ENCODE measurements at places on chromosomes 5 and 9.

DNA sequence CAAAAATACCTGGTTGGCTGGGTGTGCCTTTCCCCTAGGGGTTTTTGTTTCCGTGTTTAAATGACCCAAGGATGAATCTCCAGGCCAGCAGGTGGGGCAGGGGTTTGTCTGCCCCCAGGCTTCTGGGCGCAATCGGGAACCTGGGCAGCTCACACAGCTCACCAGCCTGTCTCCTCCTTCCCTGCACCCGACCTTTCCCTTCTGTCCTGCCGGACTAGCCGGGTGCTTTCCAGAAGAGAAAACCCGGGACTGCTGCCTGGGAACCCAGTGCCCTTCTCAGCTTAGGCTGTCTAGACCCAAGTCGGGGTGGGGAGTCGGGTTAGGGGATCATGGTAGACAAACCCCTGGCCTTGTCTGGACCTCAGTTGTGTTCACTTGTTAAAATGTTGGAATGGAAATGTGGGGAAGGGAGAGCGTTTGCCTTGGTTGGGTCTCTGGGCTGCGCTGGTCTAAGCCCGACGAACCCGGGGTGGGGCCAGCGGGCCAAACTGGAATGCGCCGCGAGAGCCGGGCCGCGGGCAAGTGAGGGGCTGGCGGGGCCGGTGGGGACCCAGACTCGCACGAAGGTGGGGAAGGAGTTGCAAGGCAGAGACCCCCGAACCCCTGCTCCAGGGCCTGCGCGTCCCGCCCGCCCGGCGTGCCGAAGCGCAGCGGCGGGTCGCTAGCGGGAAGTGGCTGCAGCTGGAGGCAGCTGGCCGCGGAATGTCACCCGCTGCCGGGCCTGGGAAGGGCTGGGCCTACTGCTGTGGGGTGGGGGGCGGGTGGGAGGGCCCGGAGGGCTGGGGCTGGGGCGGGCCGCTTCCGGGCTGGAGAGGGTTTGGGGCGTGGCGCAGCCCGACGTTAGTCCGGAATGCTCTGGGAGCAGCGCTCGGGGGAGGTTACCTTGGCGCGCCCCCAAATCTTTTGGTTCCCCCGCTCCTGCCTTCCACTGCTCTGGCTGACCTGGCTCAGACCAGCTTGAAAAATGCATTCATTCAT, 84.6 kb downstream of the DAB2IP start:
- no peak for DNase-seq

DNA sequence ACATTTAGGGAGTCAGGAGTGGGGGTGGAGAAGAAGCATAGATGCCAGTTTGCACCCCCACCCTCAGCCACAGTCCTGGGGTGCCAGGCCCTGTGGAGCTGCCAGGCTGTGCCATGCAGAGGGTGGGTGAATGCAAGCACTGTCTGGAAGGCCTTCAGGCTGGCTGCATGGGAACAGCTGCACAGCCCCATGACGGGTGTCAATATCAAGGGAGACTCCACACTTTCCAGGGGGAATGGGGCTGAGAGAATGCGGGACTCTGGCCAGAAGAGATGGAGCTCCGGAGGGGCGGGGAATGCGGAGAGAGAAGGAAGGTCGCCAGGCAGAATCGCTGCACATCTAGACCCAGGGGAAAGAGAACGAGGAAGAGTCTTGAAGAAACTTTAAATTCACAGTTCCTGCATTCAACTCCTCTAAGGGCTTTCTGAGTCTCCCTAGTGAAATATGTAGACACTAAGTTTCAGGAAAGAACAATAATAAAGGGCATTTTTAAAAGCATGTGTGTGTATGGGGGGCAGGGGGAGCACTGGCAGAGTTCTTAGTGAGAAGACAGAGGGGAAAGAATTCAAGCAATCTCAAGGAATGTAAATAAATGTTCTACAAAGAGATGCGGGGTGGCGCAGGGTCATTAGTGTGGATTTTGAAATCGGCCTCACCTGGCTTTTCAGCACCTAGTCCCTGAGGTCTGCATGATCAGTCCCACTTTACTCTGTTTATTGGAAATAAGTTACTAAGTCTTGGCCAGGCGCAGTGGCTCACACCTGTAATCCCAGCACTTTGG, 59.1 kb downstream of the BOD1 start:
- no peak for DNase-seq

DNA sequence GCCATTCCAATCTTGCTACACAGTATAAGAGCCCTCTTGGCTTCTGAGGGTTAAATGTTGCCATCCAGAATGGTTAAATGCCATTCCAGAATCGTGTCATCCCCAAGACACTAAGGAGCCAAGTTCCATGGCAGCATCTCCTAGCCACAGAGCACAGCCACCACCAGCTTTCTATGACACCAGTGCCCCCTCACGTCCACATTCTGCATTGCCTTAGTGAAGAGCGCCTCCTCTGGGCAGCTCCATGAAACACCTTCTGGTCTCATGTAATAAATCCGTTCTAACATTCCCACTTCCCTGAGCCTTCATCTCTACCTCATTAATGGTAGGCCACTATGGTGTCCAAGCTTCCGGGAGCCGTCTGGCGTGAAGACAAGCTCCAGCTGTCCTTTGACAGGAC, 12.4 kb downstream of the CBY3 start:
- DNase-seq, result no peak

- no peak for DNase-seq
Measured at GRCh38 chr5:118647587-118647986, 340.8 kb downstream of the DTWD2 start.

GRCh38 chr9:99244344-99245260, 22.5 kb downstream of the SEC61B start:
- DNase-seq, result no peak

DNA sequence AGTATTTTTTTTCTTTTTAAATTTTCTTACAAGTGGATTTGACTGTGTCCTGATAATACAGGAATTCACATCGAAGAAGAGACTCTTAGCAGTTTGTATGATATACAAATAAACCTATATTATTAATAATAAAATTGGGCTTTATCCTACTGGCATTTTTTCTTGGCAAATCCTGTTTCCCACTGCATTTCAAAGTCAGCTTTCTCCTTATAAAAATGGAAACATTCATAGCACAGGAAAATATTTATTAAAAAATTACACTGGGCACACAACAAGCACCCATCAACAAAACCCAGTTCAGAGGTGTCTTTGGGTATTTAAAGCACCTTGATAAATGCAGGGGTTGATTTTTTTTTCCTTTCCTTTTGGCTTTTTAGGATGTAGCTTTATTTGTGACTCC, 200.9 kb downstream of the MEF2C start:
- no peak for DNase-seq

DNA sequence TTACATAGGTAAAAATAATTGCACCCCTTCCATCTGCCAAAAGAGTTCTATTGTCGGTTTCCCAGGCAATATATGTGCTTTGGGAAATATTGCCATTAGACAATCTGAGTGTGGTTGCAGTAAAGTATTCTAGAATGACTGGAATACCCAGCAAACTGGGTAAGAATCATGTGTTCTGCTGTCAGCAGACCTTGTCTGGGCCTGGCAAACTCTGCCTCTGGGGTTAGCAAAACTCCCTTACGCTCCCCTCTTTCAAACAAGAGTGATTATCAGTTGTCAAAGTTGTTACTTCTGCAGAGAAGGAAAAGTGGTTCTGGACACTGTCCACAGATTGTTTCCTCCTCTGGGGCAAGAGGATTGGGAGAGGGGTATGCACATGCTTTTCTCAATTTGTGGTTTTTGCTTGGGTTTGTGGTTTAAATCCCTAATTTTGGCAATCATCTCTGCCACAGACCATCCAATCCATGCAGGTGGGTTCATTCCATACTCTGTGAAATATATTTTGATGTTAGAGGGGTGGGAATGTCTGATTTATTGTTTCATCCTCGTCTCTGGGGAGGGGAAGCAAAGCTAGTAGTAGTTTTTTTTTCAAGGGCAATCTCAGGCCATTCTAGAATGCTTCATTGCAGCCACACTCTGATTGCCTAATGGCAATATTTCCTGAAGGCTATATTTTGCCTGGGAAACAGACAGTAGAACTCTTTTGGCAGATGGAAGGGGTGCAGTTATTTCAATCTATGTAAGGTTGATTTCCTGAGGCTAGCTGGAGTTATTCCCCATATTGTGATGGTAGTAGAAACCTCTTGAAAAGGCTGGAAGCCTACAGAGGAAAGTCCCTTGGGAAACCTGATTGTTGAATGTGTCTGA, 24.0 kb upstream of the TNFSF15 start:
- no peak for DNase-seq

DNA sequence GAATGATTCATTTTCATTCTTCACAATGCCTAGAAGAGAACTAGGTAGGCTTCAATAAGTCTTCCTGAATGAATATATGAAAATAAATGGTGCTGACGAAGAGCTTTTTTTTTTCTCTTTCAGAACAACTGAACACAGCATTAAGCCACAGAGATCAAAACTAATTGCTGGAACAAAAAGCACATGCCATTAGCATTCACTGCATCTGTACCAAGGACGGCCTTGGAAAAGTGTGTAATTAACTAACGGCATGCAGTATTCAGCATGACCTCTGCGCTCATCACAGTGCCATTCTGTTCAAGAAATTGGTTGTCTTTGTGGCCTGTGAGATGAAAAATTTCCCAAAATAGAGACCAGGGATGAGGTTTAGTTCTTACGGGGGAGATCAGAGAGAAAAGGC, 99.3 kb downstream of the NUDT12 start:
- DNase-seq, result no peak

- DNase-seq, result no peak
Measured at GRCh38 chr5:68273717-68274409, 58.3 kb downstream of the PIK3R1 start.

DNA sequence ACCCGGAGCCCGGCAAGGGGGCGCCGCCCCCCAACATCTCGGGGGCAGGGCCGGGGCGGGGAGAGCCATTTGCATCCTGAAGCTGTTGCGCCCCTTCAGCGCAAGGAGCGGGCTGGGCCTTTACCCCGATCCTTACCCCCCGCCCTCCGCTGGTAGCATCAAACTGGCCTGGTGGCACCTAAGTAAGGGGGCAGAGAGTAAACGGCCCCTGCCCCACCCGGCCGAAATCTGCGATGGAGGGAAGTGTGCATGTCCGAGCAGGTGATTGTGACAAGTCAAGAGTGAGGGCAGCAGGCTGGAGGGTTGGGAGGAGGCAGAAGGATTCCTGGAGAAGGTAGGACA, 101.2 kb downstream of the ESM1 start:
- no peak for DNase-seq

- DNase-seq, result no peak
Measured at GRCh38 chr9:91809581-91810285, 140.3 kb downstream of the ROR2 start.

DNA sequence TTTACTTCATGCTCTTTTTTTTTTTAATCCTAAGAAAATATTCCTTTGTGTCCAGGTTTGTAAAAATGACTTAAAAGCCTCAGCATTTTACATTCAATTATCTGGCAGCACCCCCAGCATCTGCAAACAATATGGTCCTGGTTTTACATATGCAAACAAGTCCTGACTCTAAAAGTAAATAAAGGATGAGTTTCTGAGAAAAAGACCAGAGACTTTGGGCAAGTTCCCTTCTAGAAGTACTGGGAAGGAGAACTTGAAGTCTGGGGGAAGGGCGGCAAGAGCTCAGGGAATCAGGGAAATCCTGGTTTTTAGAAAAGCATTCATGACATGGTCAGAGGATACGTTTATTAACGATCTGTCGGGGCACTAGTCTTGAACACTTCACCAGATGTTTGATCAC, 25.8 kb downstream of the COL23A1 start:
- no peak for DNase-seq

- DNase-seq, result no peak
Measured at GRCh38 chr9:136824496-136825225, 16.9 kb downstream of the RABL6 start.

GRCh38 chr5:88380332-88380731, 111.7 kb upstream of the TMEM161B start:
- no peak for DNase-seq

GRCh38 chr9:28289746-28290145, 716.5 kb upstream of the C9orf72 start:
- DNase-seq, result no peak

DNA sequence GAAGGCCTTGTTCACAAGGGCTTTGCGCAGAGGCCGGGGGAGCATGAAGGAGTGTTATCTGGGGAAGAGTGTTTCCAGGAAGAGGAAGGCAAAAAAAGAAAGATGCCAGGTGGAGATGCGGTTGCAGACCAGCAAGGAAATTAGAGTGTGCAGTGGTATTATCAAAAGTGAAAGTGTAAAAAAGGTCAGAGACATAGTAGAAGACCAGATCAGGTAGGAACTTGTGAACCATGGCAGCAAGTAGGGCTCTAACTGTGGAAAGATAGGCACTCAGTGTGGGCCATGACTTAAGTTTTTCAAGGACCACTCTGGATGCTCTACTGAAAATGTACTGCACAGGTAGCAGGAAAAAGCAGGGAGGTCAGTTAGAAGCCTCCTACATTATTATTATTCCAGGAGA, 90.1 kb upstream of the SPOCK1 start:
- DNase-seq, result no peak

DNA sequence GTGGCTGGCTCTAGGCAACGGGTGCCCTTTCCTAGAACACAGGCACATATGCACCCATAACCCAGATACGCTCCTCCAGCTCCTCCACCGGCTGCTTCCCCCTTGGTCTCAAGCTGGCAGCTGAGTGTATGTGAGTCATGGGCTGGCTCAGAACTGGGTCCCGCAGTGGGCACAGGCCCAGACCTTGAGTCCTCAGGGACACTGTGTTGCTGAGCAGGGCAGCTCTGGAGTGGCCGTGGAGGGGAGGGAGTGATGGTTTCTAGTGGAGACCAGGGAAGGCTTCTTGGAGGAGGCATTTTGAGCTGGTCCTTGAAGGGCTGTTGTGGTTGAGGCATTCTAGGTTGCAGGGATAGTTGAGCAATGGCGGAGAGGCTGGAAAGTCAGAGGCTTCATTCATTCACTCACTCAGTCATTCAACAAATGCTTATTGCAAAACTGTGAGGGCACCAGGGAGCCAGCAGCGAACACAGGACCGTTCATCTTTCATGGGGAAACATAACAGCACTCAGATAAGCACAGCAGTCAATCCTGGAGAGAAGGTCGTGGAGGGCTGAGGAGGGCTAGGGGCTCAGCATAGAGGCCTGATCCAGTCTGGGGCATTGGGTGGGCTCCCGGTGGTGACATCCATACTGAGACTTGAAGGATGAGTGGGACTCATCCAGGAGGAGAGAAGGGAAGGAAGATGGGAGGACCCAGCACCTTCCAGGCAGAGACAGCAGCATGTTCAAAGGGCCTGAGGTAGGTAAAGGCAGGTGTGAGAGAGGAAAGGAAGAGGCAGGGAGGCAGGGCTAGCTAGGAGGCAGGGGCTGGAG, 2.4 kb downstream of the BBLN start:
- DNase-seq, result no peak

DNA sequence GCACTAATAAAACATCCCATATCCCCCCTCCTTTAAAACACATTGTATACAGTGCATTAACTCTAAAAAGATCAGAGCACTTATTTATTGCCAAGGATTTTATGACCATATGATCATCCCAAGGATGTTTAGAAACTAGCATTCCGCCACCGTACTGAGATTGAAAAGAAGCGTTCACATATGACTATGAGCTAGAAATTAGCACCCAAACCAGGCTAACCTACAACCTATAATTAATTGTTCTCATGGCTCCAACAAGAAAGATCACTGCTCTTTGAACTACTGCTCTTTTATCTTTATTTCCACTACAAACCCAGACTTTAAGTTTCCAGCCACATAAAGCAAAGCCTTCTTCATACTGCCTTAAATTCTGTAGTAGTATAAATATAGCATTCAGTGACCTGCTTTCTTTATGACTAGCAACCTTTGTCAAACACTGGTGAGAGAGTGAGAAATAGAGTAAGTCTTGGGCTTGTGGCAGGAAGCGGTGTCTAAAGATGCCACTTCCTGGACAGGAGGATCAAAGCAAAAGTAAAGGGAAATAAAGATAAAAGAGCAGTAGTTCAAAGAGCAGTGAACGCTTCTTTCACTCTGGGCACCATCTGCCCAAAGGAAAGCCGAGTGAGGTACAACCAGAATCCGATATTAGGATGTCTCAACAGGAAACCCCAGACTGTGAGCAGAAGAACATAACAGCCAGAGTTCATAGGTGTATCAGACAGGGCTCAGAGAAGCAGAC, 151.1 kb upstream of the ERCC6L2 start:
- peak; percentile 83 for DNase-seq
